ENCODE measurements at places on chromosomes 2 and 18.

- no peak for DNase-seq
Observed at GRCh38 chr18:44564922-44565321, 115.8 kb upstream of the SETBP1 start.

- DNase-seq = no peak
Observed at GRCh38 chr2:20485612-20486388, 38.9 kb downstream of the RHOB start.

GRCh38 chr18:72878143-72878542 lies 10.4 kb upstream of the NETO1 start:
- no peak for DNase-seq

DNA sequence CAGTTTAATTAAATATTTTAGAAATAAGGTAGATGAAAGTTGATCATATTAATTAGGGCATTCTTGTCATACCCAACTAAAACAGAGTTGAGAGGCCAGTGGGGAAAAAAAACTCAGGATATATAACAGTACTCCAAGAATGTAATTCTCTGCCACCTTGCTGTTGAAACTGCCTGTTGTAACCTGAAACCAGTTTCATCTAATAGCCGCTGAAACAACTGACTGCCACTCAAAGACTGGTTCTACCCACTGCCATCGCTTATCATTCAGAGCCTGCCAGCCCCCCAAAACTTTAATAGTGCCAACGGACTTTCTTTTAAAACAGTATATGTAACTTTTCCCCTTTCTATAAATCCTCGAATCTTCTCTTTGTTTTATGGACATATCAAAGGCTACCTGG lies 37.7 kb upstream of the FSIP2 start:
- no peak for DNase-seq

DNA sequence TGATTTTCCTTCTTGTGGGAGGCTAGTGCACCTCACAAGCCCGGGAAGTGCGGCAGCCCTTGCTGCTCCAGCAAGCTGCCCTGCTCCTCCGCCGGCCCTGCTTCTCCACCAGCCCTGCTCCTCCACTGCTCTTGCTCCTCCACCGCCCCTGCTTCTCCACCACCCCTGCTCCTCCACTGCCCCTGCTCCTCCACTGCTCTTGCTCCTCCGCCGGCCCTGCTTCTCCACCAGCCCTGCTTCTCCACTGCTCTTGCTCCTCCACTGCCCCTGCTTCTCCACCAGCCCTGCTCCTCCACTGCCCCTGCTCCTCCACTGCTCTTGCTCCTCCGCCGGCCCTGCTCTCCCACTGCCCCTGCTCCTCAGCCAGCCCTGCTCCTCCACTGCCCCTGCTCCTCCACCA lies 95.6 kb downstream of the NDUFA10 start:
- no peak for DNase-seq

- DNase-seq = no peak
Observed at GRCh38 chr2:3972377-3972776, 269.0 kb downstream of the DCDC2C start.

- DNase-seq = no peak
Observed at GRCh38 chr2:171712051-171712450, 24.8 kb downstream of the DYNC1I2 start.

GRCh38 chr2:26555246-26556133 lies 77.6 kb upstream of the OTOF start:
- DNase-seq = no peak

All from activated CD4-positive, alpha-beta T cell treated with anti-CD3 and anti-CD28 coated beads, Interleukin-2, amount 50 U/mL, for 48 hours (primary cell).